ENCODE measurements at places on chromosomes 1 and 21.
A peak's percentile ranks its signal among the peaks of the same experiment; 100 is the strongest.

DNA sequence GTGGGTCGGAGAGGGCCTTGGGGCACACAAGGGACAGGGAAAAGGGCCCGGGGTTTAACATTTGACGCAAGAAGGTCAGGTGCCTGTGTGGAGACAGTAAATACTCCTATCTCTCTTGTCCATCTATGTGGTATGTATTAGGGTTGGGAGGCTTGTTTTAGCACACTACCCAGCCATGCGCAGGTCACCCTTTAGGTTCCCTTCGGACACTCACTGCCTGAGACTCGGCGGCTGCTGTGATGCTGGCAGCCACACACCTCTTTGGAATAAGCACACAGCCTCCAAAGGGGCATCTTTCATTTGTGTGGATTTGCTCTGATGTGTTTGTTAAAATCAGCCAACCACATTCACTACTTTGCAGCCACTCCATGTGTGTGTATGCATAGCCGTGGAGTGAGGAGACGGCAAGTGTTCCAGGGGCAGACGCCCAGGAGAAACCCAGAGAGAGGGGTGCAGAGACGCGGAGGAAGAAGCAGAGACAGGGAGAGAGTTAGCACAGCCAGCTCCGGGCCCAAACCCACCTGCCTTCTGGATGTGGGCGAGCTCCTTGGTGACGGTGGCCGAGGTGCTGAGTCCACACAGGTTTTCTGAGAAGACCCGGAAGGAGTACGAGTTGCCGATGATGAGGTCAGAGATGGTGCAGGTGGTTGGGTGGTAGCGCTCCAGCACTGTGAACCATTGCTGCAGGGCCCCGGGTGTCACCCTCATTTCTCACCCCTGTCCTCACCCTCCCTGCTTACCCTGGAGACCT lies 5.7 kb downstream of the MYBPH start:
- DNase-seq, result no peak

DNA sequence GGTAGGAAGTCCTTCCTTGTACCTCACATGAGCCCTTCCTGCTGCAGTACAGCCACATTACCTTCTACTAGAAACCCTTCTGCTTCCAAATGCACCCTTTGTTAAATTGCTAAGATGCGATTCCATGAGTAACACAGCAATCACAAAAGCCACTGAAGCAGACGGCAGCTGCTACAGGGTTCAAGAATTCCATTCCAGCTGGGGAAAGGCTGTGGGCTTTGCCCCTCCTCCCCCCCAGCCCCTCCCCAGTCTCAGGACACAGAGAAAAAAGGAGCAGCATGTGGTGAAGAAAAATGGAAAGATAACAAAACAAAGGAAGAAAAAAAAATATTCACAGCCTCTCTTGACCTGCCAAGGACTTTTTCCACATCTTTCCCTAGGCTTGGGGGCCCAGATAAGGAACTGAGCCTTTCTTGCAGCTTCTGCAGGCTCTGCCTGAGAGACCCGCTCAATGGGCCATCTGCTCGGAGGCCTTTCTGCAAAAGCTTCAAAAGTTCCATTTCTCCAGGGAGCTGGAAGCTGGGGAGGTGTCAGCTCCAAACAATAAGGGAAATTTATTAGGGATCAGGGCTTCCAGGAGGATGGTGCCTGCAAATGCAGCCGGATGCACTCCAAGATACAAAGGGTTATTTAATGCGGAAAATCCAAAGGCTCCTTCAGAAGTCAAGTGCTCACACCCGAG lies 72.1 kb downstream of the SYT2 start:
- peak; percentile 77 for DNase-seq

GRCh38 chr21:46000731-46001641 lies 19.4 kb downstream of the COL6A1 start:
- DNase-seq, result no peak

- no peak for DNase-seq
These were observed 92.3 kb downstream of the SGIP1 start for GRCh38 chr1:66626261-66626660.

GRCh38 chr1:5911157-5911556 lies 81.1 kb downstream of the NPHP4 start:
- DNase-seq, result no peak
